ENCODE measurements at places on chromosomes 3 and 15. TPM values are rescaled to one million over a fixed set of nuclear protein-coding genes. Genes with fewer than 3 reads are reported as not detected.

The CERS3 gene
- total RNA-seq: not detected

The C3orf70 gene
- total RNA-seq: not detected

The RASGRF1 gene
- not detected for total RNA-seq

The SMCO1 gene
- total RNA-seq: not detected

The KCNAB1 gene
- total RNA-seq: 0.59 TPM

The CTXN2 gene
- not detected for total RNA-seq

The LDHAL6B gene
- not detected for total RNA-seq

The GPR87 gene
- total RNA-seq: not detected

The TGM4 gene
- total RNA-seq: 0.15 TPM

The MAGEL2 gene
- total RNA-seq: under 0.01 TPM

The RFT1 gene
- total RNA-seq: 4.7 TPM

The RPL29 gene
- total RNA-seq: 1,531 TPM

The SOX14 gene
- not detected for total RNA-seq

The SEC22C gene
- total RNA-seq: 41.1 TPM

The SLC22A13 gene
- 0.94 TPM for total RNA-seq

Measured in smooth muscle cell of the coronary artery (primary cell).